ENCODE measurements at places on chromosomes 1 and 21.

- H3K4me1 ChIP-seq: no peaks in the 10 kb centered on the region
- no peaks in the 10 kb centered on the region for H3K36me3 ChIP-seq
- H3K27me3 ChIP-seq: no peaks in the 10 kb centered on the region
- H3K27ac ChIP-seq: no peak overlapping the region
These were observed 74.3 kb downstream of the LAMC1 start for GRCh38 chr1:183097438-183098051.

- no peak overlapping the region for H3K27ac ChIP-seq
- no peaks in the 10 kb centered on the region for H3K27me3 ChIP-seq
- no peak for DNase-seq
- no peaks in the 10 kb centered on the region for H3K36me3 ChIP-seq
- H3K4me1 ChIP-seq: no peaks in the 10 kb centered on the region
- no peak overlapping the region for H3K4me3 ChIP-seq
These were observed 9.5 kb downstream of the CFH start for GRCh38 chr1:196661345-196661744.

DNA sequence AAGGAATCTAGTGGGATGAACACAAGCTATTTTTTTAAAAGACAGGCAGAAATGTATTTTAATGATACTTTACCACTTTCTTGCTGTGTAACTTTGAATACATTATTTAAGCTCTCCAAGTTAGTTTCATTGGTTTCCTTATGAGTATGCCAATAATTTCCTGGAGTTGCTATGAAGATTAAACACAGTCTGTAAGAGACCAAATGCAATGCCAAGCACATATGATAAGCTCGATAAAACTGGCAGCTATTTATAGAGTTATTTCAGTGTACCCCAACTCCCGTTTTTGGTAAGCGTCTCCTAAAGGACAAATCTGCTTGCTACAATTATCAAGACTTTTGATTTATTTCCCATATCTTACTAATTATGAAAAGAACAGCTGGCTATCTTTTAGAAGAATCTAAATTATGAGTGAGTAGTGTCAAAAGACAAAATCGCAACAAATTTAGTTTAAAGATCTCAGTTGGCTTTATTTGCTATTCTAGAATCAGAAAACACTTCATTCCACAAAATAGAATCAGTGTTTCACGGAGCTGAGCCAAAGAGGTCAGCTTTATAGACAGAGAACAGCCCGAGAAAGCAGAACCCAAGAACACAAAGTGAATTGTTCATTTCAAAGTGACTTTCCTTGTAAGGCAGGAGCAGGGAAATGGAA is 7.2 kb upstream of the MAP10 start:
- no peak for DNase-seq
- H3K36me3 ChIP-seq: no peaks in the 10 kb centered on the region
- H3K27ac ChIP-seq: no peak overlapping the region
- no peak overlapping the region for H3K4me3 ChIP-seq
- no peaks in the 10 kb centered on the region for H3K4me1 ChIP-seq

GRCh38 chr1:182990413-182991144 is 32.6 kb upstream of the LAMC1 start:
- DNase-seq: no peak
- no peaks in the 10 kb centered on the region for H3K27me3 ChIP-seq
- H3K4me3 ChIP-seq: no peak overlapping the region
- no peaks in the 10 kb centered on the region for H3K4me1 ChIP-seq
- H3K36me3 ChIP-seq: no peaks in the 10 kb centered on the region

GRCh38 chr1:78038071-78038470 is 7.7 kb upstream of the GIPC2 start:
- DNase-seq: no peak
- H3K27ac ChIP-seq: no peak overlapping the region
- H3K4me1 ChIP-seq: no peaks in the 10 kb centered on the region
- no peaks in the 10 kb centered on the region for H3K36me3 ChIP-seq

DNA sequence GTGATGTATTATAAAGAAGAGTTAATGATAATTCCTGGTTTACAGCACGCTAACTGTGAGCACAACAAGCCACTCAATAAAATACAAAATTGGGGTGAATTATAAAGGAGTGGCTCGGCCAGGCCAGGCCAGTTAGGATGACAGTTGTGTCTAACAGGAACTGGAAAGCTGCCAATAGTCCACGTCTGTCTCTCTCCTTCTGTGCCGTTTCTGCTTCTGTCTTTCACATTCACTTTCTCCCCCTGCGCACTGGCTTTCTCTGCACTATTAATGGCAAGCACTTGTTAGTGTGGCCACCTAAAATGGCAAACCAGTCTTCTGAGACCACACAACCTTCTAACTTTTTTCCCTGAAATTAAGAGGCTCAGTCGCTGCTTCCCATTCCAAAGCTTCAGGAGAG is 394.3 kb downstream of the NTNG1 start:
- H3K4me3 ChIP-seq: no peak overlapping the region
- no peaks in the 10 kb centered on the region for H3K27me3 ChIP-seq
- no peaks in the 10 kb centered on the region for H3K4me1 ChIP-seq

GRCh38 chr1:190147616-190148015 is 330.0 kb downstream of the BRINP3 start:
- H3K4me1 ChIP-seq: no peaks in the 10 kb centered on the region
- no peak overlapping the region for H3K4me3 ChIP-seq
- no peaks in the 10 kb centered on the region for H3K27me3 ChIP-seq
- no peaks in the 10 kb centered on the region for H3K36me3 ChIP-seq

- no peaks in the 10 kb centered on the region for H3K27me3 ChIP-seq
- DNase-seq: no peak
- no peaks in the 10 kb centered on the region for H3K4me1 ChIP-seq
These were observed 35.0 kb downstream of the CA6 start for GRCh38 chr1:8980656-8981055.

DNA sequence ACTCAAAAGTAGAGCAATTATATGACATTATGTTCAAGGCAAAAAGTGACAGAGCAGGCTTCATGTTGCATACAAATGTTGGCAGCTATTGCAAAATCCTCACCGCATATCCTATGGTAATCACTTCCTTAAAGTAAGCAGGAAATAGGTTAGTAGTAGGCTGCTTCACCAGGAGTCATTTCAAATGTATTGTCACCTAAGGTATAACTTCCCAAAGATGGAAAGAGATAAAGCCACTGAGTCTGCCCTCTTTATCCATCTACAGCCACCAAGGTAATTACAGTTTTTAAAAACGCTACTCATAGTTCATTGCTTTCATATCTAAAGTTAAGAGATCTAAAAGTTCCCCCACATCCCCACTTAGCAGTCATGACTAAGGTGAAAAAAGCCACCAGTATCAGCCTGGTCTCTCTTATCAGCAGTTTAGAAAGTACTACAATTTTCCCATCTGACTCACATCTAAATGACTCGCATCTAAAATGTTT is 31.6 kb upstream of the UBE2U start:
- H3K36me3 ChIP-seq: peaks cover under 1% of the 10 kb centered on the region
- no peak overlapping the region for H3K27ac ChIP-seq
- no peaks in the 10 kb centered on the region for H3K27me3 ChIP-seq
- no peak overlapping the region for H3K4me3 ChIP-seq
- peaks cover 8% of the 10 kb centered on the region for H3K4me1 ChIP-seq

GRCh38 chr1:205298191-205298994 is 23.2 kb downstream of the NUAK2 start:
- H3K36me3 ChIP-seq: no peaks in the 10 kb centered on the region
- no peaks in the 10 kb centered on the region for H3K4me1 ChIP-seq
- H3K4me3 ChIP-seq: no peak overlapping the region

GRCh38 chr1:231213831-231214573 is 27.0 kb upstream of the GNPAT start:
- no peaks in the 10 kb centered on the region for H3K4me1 ChIP-seq
- no peaks in the 10 kb centered on the region for H3K36me3 ChIP-seq
- H3K27me3 ChIP-seq: no peaks in the 10 kb centered on the region
- DNase-seq: no peak

- H3K4me3 ChIP-seq: no peak overlapping the region
- no peaks in the 10 kb centered on the region for H3K36me3 ChIP-seq
- H3K4me1 ChIP-seq: no peaks in the 10 kb centered on the region
These were observed 14.7 kb downstream of the CR1L start for GRCh38 chr1:207659545-207660153.

DNA sequence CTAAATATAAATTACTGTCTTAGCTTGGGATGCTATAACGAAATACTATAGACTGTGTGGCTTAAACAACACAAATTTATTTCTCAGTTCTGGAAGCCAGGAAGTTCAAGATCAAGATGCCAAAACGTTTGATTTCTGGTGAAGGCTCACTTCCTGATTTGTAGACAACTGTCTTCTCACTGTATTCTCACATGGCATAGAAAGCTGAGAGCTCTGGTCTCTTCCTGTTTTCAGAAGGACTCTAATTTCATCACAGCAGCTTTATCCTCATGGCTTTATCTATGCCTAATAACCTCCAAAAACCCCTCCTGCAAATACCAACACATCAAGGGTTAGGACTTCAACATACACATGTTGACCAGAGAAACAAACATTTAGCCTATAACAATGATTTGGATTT is 1795.5 kb downstream of the MRPL39 start:
- H3K4me3 ChIP-seq: no peak overlapping the region
- H3K36me3 ChIP-seq: no peaks in the 10 kb centered on the region
- H3K4me1 ChIP-seq: no peaks in the 10 kb centered on the region

DNA sequence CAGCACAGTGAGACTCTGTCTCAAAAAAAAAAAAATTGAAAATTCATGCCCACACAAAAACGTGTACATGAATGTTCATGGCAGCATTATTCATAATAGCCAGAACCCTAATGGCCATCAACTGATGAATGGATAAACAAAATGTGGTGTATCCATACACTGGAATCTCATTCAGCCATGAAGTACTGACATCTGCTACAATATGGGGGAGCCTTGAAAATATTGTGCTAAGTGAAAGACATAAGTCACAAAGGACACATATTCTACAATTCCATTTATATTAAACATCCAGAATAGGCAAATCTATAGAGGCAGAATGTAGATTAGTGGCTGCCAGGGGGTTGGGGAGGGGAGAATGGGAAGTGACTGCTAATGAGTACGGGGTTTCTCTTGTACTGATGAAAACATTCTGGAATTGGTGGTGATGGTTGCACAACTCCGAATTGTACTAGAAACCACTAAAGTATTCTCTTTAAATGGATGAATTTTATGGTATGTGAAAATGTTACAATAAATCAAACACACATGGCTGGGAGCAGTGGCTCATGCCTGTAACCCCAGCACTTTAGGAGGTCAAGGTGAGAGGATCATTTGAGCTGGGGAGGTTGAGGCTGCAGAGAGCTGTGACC is 33.0 kb upstream of the KCNN3 start:
- no peaks in the 10 kb centered on the region for H3K36me3 ChIP-seq
- H3K27ac ChIP-seq: no peak overlapping the region
- no peak for DNase-seq
- H3K4me1 ChIP-seq: no peaks in the 10 kb centered on the region
- H3K4me3 ChIP-seq: no peak overlapping the region

GRCh38 chr1:200795156-200795555 is 56.5 kb downstream of the CAMSAP2 start:
- no peaks in the 10 kb centered on the region for H3K27me3 ChIP-seq
- DNase-seq: no peak

GRCh38 chr1:46174448-46175231 is at the start of gene TSPAN1:
Gene TSPAN1, plus strand, starts transcription at chr1:46175087. Its CDS starts 6,021 bp downstream, at chr1:46181108.
- H3K36me3 ChIP-seq: no peaks in the 10 kb centered on the region
- no peaks in the 10 kb centered on the region for H3K27me3 ChIP-seq
- H3K4me3 ChIP-seq: no peak within 1 kb of the TSS
- H3K4me1 ChIP-seq: no peaks in the 10 kb centered on the region
- no peak within 1 kb of the TSS for H3K27ac ChIP-seq

- DNase-seq: peak; percentile 81
- peak overlapping the region; percentile 82 for H3K4me3 ChIP-seq
- no peaks in the 10 kb centered on the region for H3K27me3 ChIP-seq
- H3K36me3 ChIP-seq: no peaks in the 10 kb centered on the region
- no peaks in the 10 kb centered on the region for H3K4me1 ChIP-seq
These were observed 42.6 kb downstream of the CD34 start for GRCh38 chr1:207868251-207868773.

- H3K36me3 ChIP-seq: no peaks in the 10 kb centered on the region
- no peak for DNase-seq
- no peaks in the 10 kb centered on the region for H3K4me1 ChIP-seq
- H3K27me3 ChIP-seq: no peaks in the 10 kb centered on the region
- no peak overlapping the region for H3K4me3 ChIP-seq
- no peak overlapping the region for H3K27ac ChIP-seq
These were observed 103.4 kb upstream of the TIAM1 start for GRCh38 chr21:31447505-31447904.

- no peaks in the 10 kb centered on the region for H3K36me3 ChIP-seq
- H3K27me3 ChIP-seq: no peaks in the 10 kb centered on the region
- H3K4me1 ChIP-seq: no peaks in the 10 kb centered on the region
- H3K27ac ChIP-seq: no peak overlapping the region
- H3K4me3 ChIP-seq: no peak overlapping the region
These were observed 54.2 kb upstream of the USP1 start for GRCh38 chr1:62382658-62382955.

- H3K4me1 ChIP-seq: no peaks in the 10 kb centered on the region
- no peaks in the 10 kb centered on the region for H3K27me3 ChIP-seq
- no peak overlapping the region for H3K4me3 ChIP-seq
- no peaks in the 10 kb centered on the region for H3K36me3 ChIP-seq
- H3K27ac ChIP-seq: no peak overlapping the region
These were observed 39.1 kb downstream of the KCNC4 start for GRCh38 chr1:110249256-110249655.

- H3K4me1 ChIP-seq: no peaks in the 10 kb centered on the region
- H3K27me3 ChIP-seq: no peaks in the 10 kb centered on the region
- no peaks in the 10 kb centered on the region for H3K36me3 ChIP-seq
- DNase-seq: peak; percentile 87
- no peak overlapping the region for H3K27ac ChIP-seq
These were observed 22.0 kb upstream of the BLACAT1 start for GRCh38 chr1:205477759-205478247.

GRCh38 chr21:42398436-42399028 is 2.7 kb upstream of the TMPRSS3 start:
- no peak overlapping the region for H3K4me3 ChIP-seq
- no peak overlapping the region for H3K27ac ChIP-seq
- no peaks in the 10 kb centered on the region for H3K36me3 ChIP-seq

DNA sequence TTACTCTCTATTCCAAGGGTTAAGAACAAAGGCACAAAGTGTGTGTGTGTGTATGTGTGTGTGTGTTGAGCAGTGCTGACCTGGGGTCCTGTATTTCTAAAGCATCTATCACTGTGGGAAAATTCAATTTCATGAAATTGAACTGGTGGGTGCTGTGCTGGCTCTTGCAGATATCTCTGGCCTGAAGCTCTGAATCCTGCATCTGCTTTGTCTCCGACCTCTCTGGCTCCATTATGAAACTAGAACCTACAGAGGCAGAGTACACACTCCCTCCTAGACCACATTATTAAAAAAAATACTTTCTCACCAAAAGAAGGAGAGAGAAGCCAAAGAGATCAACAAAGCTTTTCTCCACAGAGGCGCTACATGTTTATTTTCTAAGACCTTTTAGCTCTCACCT is 88.4 kb upstream of the PDE4B start:
- H3K4me3 ChIP-seq: no peak overlapping the region
- DNase-seq: no peak
- no peaks in the 10 kb centered on the region for H3K36me3 ChIP-seq
- no peak overlapping the region for H3K27ac ChIP-seq

GRCh38 chr1:228899421-228899956 is 164.2 kb downstream of the RHOU start:
- H3K36me3 ChIP-seq: no peaks in the 10 kb centered on the region
- no peak overlapping the region for H3K4me3 ChIP-seq
- DNase-seq: no peak
- H3K4me1 ChIP-seq: no peaks in the 10 kb centered on the region
- H3K27ac ChIP-seq: no peak overlapping the region

All from aorta (tissue), 5 donors.